Hematopoietic multipotent progenitor cell treated with erythropoietin and hydrocortisone succinate and interleukin-3 and kit ligand, for 4 days (in vitro differentiated cells): ENCODE measurements at places on chromosomes 5 and 9.
A peak's percentile ranks its signal among the peaks of the same experiment; 100 is the strongest.

DNA sequence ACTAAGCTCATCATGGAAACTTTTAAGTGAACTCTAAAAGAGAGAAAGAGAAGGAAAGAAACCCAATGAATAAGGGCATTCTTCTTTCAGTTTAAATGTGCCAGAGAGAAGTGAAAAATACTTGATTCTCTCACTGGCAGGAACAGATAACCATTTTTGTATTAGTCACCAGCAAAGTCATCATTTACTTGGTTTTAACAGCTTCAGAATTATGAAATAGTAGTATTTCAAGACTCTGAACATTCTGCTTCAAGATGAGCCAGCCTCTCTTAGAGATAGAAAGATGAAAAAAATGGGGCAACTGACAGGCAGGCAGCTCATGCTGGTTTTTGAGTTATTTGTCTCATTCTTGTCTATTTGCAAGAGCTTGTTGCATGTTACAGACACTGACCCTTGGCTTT, 103.5 kb downstream of the GCNT1 start:
- peak; percentile 83 for DNase-seq

- no peak for DNase-seq
These were observed 127.6 kb downstream of the ST8SIA4 start for GRCh38 chr5:100775533-100775855.

GRCh38 chr5:73365301-73365853, 83.2 kb downstream of the FOXD1 start:
- DNase-seq, result no peak

- DNase-seq, result no peak
These were observed 173.0 kb downstream of the PARP8 start for GRCh38 chr5:50839472-50839871.

- DNase-seq, result peak; percentile 18
These were observed 156.7 kb upstream of the TLX3 start for GRCh38 chr5:171152382-171152781.

DNA sequence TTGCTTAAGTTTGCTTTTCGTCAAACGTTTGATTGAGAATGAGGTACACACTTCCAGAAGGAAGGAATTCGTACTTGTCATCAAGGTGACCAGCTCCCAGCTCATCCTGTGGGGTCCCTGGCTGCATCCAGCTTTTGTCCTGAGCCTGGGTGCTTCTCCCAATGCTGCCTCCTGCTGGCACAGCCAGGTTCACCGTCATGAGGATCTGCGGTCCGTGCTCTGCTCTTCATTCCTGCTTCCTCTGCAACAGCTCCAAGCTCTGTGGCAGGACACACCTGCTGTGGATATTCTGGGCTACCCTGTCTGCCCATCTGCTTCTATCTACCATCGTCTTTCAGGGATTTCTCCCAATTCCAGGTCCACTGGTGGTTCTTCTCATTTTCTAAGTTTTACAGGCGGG, 13.3 kb upstream of the UBE2QL1 start:
- DNase-seq, result peak; percentile 21

DNA sequence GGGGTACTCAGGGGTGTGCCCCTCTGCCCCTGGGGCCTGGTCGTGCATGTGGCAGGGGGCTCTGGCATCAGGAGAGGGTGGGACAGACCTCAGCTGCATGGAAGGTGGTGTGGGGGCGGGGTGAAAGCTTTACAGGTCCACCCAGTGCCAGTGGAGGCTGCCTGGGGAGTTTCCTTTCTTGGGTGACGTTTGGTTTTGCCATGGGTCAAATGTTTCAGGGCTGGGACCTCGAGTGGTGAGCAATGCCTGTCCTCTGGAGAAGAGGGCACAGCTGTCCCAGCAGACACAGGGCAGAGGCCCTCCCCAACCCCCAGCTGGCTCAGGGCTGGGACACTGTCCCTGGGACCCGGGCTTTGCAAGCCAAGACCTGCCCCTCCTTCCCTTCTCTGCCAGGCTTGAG, 3.6 kb downstream of the RXRA start:
- DNase-seq, result no peak

GRCh38 chr5:161851691-161852299, 3.9 kb downstream of the GABRA1 start:
- DNase-seq, result peak; percentile 18

GRCh38 chr9:127130661-127131538, 8.5 kb upstream of the ANGPTL2 start:
- DNase-seq, result peak; percentile 84

DNA sequence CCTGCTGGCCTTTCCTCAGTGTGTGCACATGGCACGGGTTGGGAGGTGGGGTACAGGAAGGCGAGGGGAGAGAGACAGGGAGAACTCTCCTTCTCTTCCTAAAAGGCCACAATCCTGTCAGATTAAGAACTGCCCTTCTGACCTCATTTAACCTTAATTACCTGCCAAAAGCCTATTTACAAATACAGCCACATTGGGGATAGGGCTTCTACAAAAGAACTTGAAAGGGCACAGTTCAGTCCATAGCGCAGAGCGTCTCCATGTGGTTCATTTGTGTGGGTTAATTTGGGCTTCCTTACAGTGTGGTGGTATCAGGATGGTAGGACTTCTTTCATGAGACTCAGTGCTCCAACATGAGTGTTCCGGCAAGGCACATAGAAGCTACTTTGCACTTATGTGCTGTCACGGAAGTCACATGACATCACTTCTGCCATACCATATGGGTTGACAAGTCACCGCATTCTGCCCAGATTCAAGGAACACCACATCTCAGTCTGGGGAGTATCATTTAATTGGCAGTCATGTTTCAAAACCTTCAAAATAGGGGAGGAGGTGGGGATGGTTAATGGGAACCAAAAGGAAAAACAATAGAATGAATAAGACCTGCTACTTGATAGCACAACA, 46.8 kb downstream of the NLN start:
- DNase-seq, result no peak
